Hypothalamus (tissue), 51 donors: ENCODE measurements at places on chromosomes 3 and 15.

DNA sequence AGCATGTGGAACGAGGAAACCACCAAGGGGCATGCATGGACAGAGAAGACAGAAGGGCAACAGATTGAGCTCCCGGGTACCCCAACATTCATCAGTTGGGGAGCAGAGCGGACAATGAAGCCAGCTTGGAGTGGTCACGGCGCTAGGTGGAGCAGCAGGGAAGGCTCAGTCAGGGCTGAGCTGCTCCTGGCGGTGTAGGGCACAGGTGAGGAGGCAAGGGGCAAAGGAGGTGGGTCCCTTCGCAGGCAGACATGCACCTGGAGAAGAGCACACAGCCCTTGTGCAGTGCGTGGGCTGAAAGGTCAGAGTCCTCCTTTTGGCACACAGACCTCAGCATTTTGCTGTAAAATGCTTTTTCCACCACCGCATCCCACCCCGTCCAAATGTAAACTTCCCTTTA is 90.0 kb upstream of the SLC6A6 start:
- no peak for DNase-seq

- no peak for DNase-seq
Measured at GRCh38 chr15:82802497-82802896, 3.4 kb downstream of the FSD2 start.

GRCh38 chr3:105802118-105802706 is 66.6 kb downstream of the CBLB start:
- no peak for DNase-seq

GRCh38 chr3:187742351-187743171 is 2.7 kb downstream of the BCL6 start:
- no peak for DNase-seq

DNA sequence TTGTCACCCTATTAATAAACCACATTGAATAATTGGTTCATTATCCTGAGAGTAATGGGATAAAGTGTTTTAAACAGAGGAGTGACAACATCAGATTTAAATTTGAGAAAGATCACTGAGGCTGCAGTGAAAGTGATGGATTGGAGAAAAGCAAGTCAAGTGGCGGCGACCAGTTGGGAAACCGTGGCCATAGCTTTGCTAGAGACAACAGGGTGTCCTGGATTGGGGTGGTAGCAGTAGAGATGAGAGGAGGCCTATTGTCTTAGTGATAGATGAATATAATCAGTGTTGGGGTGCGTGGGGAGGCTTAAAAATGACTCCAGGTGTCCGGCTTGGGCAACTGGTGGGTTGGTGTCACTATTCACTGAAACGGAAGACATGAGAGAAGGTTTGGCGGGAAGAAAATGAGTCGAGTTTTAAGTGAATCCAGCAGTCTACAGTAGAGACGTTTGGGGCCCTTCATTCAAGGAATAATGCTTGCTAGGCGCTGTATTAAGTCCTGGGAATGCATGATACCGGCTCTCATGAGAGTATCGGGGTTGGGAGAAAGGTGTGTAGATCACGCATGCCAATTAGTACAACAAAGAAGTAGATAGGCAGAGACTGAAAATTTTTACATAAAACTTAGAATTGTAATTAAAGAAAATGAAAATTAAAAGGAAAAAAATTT is 819 bp downstream of the NEK4 start:
- no peak for DNase-seq
